ENCODE measurements at places on chromosomes 4 and X. TPM values are rescaled to one million over a fixed set of nuclear protein-coding genes. Genes with fewer than 3 reads are reported as not detected.

SHROOM2 gene
- total RNA-seq, result not detected

GPR34 gene
- 0.38 TPM for total RNA-seq

PNPLA4 gene
- total RNA-seq, result 4.5 TPM

TLR3 gene
- total RNA-seq, result 0.03 TPM

OTUD5 gene
- 57.8 TPM for total RNA-seq

Measured in activated T-cell treated with anti-CD3 and anti-CD28 coated beads, Interleukin-2, amount 50 U/mL, for 4 hours (primary cell).